ENCODE measurements at places on chromosomes 12 and 14.

DNA sequence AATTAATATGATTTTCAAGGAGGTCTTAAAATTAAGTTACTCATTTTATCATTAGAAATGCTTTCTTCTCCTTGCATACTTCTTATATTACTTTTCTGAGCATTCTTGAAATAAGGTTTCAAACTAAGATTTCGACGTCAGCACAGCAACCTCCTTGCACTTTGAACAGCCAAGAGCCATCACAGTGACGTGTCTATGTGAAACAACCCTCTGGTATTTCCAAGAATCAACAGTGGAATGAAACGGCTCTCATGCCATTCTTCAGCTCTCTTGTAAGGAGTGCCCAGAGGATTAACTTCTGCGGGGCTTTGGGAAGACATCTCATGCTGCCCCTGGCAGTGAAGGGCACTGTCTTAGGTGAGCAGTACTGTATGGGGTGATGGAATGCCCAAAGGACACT lies 109.2 kb downstream of the EFCAB11 start:
- DNase-seq, result no peak

GRCh38 chr12:55965240-55965639 lies 602 bp downstream of the PMEL start:
- DNase-seq, result no peak

- no peak for DNase-seq
Measured at GRCh38 chr14:68223631-68224030, 404.1 kb downstream of the RAD51B start.

DNA sequence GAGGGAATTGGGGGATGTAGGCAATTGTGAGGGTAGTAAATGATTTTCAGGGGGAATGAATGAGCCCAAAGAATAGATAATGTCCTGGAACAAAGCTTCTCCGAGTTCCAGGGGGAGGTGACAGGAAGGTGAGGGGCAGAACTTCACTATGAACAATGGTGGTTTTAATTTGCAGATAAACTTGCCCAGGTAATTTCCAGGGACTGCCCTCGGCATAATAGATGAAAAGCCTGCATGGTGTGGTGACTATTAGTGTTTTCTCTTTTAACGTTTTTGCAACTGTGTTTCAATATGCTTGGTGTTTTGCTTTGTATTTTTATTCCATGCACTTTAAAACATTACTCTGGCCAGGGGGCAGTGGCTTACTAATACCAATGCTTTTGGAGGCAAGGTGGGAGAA lies 325.2 kb upstream of the RGS6 start:
- no peak for DNase-seq

- DNase-seq, result no peak
Measured at GRCh38 chr14:77043984-77044485, 15.5 kb upstream of the IRF2BPL start.
